ENCODE measurements at places on chromosomes 12 and 14.

DNA sequence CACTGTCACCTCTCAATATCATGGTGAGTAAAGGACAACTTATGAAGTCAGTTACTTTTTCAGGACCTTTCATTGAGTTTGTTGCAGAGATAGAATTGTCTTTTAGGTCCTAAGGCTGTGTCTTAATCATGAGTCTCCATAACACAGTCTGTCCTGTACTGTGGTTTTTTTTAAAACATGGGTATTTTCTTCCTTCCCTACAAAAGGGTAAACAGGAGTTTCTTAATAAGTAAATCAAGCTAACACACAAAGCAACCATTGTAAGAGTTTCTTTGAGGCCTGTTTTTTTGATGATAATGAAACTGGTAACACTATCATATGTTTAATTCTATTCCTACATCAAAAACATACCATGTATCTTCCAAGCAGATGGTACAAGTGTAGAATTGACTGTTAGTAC is 101.4 kb downstream of the PLEKHA5 start:
- no peak for DNase-seq

GRCh38 chr12:3255057-3255456 is 177.9 kb downstream of the TSPAN9 start:
- no peak for DNase-seq

- no peak for DNase-seq
These were observed 129.1 kb upstream of the PPFIA2 start for GRCh38 chr12:81888106-81888740.

DNA sequence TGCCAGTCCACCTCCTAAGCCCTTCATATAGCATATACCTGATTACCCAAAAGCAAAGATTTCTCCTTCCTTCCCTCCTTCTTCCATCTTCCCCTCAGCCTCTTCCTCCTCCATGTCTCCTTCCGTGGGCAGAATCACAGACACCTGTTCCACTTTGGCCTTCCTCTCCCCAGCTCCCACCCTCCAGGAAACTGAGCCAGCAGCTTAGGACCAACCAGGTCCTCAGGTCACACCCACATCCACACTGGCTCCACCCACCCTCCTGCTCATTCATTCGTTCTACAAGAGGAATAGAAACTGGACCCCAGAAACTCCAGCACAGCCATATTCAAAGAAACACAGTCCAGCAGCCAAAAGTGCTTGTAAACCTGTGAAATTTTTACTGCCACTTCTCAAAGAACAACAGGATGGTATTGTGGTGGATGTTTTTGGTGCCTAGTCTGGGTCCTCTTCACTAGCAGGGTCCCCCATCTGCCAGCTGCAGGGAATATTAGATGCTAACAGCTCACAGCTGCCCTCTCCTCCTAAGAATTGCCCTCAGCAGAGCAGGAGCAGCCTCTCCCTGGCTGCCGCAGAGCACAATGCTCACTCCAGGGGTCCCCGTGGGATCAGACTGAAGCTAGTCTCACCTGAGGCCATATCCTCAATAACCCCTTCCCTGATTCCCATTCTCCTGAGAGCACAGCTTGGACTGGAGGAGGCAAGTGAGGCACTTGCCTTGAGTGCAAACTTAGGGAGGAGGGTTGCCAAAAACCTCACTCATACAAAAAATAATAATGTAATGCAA is 18.4 kb downstream of the CMKLR1 start:
- no peak for DNase-seq

- DNase-seq, result no peak
These were observed 6.0 kb upstream of the RNASE6 start for GRCh38 chr14:20775043-20775442.

GRCh38 chr12:97903356-97903755 is 440.8 kb downstream of the RMST start:
- DNase-seq, result no peak

DNA sequence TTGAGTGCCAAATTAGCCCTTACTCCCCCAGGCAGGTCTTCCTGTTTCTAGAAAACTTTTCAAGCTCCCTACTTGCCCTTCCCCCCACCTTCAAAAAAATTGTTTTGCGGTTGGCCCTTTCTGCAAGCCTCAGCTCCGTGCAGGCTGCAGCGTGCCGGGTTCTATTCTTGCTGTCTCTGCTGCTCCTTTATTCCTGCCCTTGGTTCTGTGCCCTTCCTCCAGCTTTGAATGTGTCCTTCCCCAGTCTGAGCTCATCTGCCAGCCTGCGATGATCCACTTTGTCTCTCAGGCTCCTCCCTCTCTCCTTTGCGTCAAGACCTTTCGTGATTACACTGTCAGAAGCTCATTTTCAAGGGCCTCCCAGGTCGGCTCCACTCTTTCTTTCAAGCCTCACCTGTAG is 98.6 kb downstream of the IRF2BPL start:
- no peak for DNase-seq

DNA sequence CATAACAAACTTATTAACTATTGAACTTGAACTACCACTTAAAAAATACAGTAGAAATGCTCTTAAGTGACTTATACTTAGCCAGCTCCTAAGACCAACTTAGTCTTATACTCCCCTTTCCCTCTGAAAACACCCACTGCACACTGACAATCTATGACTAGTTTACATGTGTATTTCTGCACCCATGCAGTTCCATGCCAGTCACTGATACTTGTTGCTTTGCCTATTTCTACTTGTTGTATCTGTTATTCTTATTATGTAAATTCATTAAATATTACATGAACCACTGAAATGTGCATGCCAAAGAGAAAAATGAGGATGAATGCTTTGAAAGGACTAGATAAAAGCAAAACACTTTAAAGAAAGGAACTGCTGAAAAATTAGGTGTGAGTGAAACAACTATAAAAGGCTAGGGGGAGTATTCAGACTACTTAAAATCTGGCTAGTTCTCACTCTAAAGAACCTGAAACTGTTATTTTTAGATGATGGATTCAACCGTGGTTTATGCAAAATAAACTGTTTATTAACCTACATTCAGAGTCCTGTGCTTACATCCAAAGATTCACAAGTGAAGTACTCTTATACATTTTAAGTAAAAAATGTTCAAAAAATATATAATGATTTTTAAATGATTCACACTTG is 74.7 kb downstream of the RPS6KA5 start:
- no peak for DNase-seq

DNA sequence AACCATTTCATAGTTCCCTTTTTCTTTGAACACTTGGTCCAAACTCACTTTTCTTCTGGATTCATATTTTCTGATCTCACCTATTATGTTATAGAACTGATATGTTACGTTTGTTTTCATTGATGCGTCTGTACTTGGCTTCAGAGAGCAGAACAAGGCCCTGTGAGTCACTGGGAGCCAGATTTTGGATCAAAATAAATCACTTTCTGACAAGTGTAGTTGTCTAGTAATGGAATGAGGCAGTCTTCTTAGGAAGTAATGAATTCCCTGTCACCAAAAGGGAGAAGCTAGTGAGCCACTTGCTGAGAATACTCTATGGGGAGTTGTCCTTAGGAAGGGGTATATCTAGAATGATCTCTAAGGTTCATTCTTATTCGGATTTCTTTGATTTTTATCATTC is 10.2 kb downstream of the BICD1 start:
- no peak for DNase-seq

Measured in AG04449 (cell line).